ENCODE measurements at places on chromosomes 6 and 20.

GRCh38 chr20:5178046-5178445 lies 51.2 kb downstream of the CDS2 start:
- DNase-seq: no peak

GRCh38 chr6:25576919-25577318 lies 75.1 kb upstream of the SCGN start:
- DNase-seq: no peak

DNA sequence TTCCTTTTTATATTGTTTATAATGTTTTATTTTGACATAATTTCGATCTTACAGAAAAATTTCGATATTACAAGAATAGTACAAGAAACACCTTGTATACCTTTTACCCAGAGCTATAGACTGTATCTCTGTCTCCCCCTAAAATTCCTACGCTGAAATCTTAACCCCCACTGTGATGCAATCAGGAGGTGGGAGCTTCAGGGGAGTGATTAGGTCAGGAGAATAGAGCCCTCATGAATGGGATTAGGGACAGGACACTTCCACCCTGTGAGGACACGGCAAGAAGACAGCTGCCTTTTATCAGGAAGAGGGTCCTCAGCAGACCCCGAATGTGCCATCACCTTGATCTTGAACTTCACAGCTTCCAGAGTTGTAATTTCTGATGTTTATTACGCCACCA lies 148.7 kb upstream of the C6orf118 start:
- peak; percentile 25 for DNase-seq

DNA sequence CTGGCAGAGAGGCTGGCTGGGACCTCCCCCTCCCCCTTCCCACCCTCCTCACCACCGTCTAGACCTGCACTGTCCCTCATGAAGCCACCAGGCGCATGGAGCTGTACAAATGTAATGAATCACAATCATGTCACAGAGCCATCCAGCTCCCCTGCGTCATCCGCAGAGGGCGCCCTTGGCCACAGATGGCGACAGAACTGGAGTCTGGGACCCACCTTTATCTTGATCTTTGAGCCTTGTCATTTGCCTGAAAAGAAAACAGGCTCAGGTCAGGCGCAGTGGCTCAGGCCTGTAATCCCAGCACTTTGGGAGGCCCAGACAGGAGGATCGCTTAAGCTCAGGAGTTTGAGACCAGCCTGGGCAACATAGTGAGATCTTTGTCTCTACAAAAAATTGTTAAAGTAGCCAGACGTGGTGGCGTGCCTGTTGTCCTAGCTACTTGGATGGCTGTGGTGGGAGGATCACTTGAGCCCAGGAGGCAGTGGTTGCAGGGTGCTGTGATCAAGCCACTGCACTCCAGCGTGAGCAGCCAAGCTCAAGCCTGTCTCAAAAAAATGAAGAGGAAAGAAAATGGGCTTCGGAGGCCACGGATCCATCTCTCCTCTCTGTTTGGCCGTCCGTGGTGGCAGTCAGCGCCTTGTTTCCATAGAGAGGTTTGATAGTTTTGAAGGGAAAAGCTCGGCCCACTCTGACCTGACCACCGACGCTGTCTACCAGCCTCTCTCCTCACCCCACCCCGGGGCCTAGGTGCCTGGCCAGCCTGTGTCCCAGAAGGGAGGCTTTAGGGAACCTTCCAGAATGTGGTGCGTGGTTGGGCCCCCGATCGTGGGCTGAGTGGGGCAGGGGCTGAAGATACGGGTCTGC lies 6.2 kb downstream of the COL9A3 start:
- peak; percentile 68 for DNase-seq

DNA sequence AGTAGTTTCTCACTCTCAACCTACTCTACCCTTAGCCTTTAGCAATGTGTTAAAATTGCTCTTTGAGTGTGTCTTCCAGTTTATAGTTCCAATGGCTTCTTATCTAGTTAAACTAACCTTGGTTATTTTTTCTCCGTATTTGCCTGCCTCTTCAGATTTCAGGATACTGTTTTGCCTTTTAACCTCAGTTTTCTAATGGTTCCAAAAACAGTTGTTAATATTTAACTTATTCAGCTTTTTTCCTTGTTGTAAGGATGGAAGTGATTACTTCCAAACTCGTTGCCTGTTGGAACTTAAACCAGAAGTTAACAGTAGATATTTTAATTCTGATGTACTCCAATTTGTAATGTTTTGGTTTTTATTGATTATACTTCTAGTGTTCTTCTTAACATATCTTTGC lies 1574.9 kb downstream of the HACE1 start:
- DNase-seq: no peak

DNA sequence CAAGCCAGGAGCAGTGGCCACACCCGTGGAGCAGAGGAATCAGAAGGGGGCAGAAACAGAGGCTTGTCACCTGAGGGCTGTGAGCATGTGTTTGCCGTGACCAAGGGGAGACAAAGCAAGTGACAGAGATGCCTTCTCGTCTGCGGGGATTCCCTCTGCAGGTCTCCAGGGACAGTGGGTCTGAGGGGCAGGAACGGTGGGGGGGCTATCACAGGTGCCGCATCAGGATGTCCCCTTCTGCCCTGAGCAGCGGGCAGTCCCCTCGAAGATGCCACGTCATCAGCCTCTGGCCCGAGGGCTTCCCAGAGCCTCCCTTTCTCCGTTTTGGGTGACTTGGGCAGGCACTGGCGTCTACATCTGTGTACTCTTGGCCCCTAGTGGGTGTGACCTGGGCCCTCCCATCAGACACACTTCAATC lies 338.7 kb downstream of the PREX1 start:
- no peak for DNase-seq

DNA sequence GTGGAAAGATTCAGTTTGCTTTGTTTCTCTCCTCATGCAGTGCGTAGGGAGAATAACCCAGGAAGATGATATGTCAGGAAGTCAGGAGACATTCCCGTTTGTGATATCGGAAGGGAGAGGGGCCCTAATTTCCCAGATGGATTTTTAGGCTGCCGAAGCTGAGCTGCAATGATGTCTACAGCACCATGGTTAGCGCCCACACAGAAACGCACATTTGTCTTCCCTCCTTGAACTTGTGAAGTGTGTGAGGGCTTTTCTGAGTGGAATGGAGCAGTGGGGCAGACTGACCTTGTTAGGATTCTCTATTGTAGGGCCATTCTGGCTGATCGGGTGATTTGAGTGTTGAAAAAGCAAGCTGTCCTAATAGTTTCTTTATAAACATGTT lies 191.3 kb upstream of the ARG1 start:
- no peak for DNase-seq

DNA sequence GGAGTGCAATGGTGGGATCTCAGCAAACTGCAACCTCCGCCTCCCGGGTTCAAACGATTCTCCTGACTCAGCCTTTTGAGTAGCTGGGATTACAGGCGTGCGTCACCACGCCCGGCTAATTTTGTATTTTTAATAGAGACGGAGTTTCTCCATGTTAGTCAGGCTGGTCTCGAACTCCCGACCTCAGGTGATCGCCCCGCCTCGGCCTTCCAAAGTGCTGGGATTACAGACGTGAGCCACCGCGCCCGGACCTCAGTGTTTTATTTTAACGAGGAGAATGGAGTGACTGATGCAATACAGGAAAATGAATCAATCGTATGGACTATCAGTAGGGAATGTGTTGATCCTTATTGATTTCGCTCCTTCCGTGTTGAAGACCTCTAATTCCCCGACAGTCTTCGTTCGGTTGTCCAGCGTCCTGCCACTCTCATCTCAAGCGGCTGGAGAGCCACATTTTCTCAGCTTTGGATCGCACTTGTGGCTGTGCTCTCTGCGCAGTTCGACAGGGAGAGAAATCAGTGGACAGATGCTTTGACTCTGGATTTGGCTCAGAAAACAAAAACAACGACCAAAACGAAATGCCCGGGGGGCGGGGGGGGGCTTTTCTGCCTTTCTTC lies 166.2 kb downstream of the TRIM27 start:
- DNase-seq: no peak

- DNase-seq: no peak
Measured at GRCh38 chr6:75608956-75609533, 7.4 kb downstream of the SENP6 start.

DNA sequence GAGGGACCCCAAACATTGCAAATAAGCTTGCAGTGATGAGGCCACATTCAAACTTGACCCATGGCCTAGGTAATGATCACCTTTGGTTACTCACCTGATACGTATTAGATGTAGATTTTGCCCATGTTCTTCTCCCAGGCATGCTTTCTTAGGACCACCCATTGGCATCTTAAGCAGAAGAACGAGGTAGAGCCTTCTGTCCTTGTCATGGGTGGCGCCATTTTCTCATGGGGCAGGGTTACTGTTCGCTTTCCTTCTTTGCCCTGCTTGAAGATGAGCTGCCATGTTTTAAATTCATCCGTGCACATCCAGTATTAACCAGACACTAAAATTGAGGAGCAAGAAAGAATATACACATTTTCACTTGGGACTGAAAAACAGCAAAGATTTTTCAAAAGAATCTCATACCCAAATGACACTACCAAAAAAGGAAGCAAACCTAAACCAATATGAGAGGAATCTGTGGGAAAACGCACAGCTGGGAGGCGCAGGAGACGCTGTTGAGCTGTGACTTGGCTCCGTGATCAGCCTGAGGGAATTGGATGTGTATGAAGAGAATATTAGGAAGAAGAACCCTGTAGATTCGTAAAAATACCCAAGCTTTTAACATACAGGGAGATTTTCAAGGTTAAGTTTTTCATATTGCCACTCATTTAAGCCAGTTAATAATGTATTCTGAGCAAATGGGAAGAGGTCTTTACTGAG lies 36.6 kb downstream of the GMPR start:
- DNase-seq: no peak

DNA sequence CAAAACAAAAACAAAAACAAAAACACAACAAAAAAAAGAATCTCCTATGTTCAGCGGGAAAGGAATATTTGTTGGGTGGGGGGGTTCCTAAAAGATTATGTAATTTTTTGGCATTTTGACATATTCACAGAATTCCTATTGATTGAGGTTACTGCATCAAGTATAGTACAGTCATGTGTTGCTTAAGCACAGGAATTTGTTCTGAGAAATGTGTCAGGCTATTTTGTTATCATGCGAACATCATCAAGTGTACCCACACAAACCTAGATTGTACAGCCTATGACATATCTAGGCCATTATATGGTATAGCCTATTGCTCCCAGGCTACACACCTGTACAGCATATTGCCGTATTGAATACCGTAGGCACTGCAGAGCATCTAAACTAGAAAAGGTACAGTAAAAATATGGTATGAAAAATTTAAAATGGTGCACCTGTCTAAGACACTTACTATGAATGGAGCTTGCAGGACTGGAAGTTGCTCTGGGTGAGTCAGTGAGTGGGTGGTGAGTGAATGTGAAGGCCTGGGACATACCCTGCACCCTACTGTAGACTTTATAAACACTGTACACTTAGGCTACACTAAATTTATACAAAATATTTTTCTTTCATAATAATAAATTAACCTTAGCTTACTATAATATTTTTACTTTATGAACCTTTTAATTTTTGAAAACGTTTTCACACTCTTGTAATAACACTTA lies 110.6 kb downstream of the CDKAL1 start:
- DNase-seq: no peak

GRCh38 chr20:51960047-51960675 lies 157.8 kb upstream of the SALL4 start:
- no peak for DNase-seq

- DNase-seq: no peak
Measured at GRCh38 chr6:53201270-53201669, 52.6 kb upstream of the GCM1 start.

GRCh38 chr6:106979435-106979884 lies 4.9 kb upstream of the CD24 start:
- DNase-seq: peak; percentile 94

- no peak for DNase-seq
Measured at GRCh38 chr6:15705981-15706380, 43.2 kb upstream of the DTNBP1 start.

DNA sequence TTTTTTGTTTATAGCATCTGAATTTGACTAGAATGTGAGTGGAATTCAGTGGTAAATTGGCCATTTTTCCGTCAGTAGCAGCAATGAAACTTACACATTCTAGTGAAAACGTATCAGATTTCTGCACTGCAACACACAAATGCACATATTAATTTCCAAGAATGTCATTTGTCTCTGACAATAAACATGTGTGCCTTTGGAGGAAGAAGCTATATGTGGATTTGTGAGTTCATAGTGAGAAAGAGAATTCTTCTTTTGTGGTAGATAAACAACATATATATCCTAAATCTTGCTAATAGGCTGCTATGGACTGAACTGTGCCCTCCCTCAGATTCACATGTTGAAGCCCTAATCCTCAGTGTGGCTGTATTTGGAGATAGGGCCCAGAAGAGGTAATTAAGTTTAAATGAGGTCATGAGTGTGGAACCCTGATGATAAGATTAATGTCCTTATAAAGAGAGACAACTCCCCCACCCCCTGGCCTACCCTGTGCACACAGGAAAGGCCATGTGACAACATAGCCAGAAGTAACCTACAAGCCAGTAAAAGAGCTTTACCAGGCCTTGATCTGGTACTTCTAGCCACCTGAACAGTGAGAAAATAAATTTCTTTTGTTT lies 200.2 kb upstream of the EYA4 start:
- no peak for DNase-seq

GRCh38 chr20:17825960-17826843 lies 126.4 kb downstream of the BANF2 start:
- DNase-seq: no peak

DNA sequence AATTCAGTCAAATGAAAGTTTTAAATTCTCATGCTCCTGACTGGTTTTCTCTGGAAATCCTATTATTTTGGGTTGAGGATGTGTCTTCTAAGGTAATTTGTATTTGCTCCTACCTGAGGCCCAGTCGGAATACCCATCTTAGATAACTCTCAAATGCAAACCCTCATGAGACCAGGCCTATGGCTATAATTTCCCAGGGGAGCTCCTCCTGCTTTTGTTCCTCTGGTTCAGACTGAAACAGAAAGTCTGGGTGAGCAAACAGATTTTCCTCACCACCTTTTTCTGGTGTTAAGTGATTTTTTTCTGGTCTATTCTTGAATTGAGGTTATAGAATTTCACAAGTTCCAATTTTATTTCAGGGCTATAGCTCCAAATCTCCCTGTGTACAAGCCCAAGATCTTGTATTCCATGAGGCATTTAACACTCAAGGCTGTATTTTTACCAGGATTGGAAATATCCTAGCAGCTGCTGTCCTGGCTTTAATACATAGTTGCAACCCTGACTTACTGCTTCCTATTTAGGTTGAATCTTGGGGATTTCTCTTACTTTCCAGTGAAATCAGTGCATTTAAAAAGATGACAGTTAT lies 169.1 kb upstream of the PTCHD4 start:
- no peak for DNase-seq

GRCh38 chr6:105800398-105800797 lies 285.7 kb upstream of the PRDM1 start:
- no peak for DNase-seq

- no peak for DNase-seq
Measured at GRCh38 chr6:33994472-33995308, 151.2 kb downstream of the GRM4 start.

DNA sequence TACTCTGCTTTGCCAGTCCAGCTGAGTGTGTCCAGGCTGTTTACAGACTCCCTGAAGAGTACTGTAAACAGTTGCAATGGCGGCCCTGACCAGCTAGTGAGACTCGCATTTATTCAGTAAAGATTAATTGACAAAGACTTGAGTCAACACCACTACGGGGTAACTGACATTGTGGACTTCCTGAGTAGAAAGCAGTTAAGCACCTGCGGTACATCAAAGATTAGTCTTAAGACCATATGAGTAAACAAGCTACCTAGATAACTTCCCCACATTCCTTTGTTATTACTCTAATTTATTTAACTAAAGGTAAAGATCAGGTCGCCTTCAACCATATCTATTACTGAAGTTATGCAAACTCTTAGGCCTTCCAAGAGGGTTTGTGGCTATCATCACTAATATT lies 12.6 kb downstream of the VPS52 start:
- no peak for DNase-seq
